Forelimb muscle (tissue), 1 donor: ENCODE measurements at places on chromosomes 4 and X.

GRCh38 chr4:102734116-102734515 lies 26.7 kb downstream of the MANBA start:
- DNase-seq = no peak

DNA sequence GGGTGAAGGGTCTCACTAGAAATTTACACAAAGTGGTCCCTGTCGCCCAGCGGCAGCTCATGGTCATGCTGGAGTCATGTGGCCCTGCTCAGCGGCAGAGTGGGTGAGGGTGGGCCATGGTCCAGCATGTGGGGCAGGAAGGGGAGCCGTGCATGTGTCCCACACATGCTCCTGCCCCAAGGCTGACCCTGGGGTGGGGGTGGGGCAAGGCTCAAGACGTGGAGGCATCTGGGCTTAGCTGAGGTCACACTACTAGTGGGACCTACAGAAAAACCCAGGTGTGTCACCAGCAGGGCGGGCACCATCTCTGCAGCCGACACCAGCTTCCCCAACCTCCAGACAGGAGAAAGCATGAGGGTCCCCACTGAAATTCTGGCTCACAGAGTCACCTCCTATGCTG lies 42.4 kb downstream of the EVC start:
- DNase-seq = no peak

GRCh38 chr4:54946741-54947140 lies 178.7 kb downstream of the KDR start:
- DNase-seq = no peak

DNA sequence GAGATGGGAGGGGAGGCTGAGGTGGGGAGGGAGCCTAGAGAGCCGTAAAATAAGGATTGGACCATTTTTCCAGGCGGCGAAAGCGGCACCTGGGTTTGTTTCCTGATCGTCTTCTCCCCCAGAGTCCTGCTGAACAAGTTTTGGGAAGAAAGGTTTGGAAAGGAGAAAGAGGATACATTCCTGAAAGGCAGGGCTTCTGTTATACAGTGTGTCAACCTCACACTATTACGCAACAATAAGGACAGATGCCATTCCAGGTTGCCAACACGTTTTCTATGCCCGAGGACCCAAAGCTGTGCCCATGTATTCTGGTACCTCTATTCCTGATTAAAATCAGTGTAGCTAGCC lies 658 bp downstream of the SCOC start:
- DNase-seq = no peak

- no peak for DNase-seq
Measured at GRCh38 chr4:124703154-124703553, 9.4 kb downstream of the ANKRD50 start.

DNA sequence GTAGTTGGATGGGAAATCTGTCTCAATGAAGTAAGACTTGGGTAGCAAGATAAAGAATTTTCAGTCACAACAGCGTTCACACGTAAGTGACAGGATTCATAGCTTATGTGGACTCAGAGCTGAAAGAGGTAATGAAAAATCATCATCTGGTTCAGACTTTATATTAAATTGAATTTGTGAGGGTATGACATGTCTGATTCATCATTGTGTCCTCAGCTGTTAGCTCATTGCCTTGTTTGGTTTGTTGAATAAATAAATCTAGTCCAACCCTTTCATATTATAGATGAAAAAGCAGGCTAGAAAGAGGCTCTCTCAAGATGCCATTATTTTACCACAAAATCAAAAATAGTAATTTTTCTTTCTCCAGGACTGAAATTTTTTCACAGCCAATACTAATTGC lies 2.7 kb upstream of the CYSLTR1 start:
- DNase-seq = no peak

GRCh38 chrX:108186811-108187210 lies 95.2 kb downstream of the ATG4A start:
- no peak for DNase-seq

GRCh38 chrX:153565996-153566580 lies 32.9 kb downstream of the CCNQ start:
- no peak for DNase-seq

DNA sequence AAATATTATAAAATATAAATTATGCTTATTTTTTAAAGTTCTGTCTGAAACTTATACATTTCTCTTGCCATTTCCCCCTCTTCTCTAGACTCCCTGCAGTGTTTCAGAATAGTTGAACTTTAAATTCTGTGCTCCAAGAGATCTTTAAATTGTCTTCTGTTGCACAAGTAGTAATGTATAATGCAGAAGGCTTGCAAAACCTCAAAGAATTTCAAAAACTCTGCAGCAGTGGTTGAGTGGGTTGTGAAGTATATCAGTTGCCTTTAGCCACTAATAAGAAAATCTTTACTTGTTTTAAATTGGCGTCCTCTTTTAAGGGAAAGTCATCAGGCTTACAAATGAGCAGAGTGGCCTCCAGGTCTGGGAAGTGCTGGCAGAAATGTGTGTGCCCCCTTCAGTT lies 1153.3 kb upstream of the PABPC4L start:
- DNase-seq = no peak
